HTR-8/SVneo (cell line): ENCODE measurements at places on chromosomes 3 and 15.

- no peak for DNase-seq
Measured at GRCh38 chr3:152288681-152289080, 20.0 kb downstream of the MBNL1 start.

DNA sequence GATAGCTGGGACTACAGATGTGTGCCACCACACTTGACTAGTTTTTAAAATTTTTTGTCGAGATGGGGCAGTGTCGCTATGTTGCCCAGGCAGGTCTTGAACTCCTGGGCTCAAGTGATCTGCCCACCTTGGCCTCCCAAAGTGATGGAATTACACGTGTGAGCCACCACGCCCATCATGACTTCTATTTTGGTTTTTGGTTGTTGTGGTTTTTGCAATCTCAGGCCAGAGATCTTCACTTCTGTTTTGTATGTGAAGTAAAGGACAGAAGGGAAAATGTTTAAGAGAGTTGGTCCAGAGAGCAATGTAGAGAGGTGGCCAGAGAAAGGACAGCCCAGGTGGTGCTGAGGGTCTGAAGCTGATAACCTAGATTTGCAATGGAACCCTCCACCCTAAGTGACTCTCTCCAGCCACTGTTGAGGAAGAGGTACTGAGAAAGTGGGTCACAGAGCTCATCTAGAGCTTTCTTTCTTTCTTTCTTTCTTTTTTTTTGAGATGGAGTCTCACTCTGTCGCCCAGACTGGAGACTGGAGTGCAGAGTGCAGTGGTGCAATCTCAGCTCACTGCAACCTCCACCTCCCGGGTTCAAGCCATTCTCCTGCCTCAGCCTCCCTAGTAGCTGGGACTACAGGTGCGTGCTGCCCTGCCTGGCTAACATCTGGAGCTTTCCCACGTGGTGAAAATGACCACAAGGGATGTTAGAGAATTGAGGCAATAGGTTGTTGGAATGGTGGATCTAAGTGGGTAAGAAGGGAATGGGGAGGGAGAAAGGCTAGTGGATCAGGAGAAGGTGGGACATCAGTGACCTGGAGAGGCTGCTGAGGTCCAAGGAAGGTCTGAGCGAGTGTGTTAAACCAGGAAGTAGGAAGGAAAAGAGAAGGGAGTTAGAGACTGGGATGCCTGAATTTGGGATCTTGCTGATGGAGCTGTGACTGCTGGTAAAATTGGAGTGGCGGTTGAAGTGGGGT lies 22.4 kb upstream of the SEMA4B start:
- no peak for DNase-seq

DNA sequence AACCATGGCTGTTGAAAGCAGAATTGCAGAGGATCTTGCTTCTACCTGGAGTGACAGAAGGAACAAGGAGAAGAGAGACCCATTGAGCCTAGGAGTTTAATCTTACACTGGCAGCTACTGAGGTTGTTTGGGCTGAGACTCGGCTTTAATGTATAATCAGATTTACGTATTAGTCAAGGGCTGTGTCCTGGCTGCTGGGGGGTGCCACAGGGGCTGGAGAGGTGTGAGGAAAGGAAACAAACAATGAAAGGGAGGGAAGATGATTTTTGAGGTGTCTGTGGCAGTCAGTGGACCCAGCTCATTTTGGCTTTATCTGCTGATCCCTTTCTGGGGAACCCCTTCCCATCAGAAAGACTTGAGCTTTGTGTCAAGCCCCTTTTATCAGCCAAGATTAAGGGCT lies 95.7 kb downstream of the PRICKLE2 start:
- DNase-seq, result no peak

DNA sequence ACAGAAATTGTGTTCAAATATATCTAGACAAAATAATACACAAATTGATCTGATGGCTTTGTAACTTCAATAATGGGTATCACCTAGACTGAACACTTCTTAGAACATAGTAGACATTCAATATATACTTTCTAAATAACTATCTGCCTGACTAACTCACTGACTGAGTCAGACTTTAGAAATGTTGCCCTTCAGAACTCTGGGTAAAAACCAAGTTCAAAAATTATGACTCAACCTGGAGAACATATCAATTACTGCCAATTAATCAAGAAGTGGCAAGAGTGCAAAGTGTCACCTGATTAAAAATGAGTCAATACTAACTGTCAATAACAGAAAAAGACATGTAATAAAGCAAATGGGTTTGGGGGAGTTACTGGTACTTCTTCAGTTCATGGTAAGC lies 144.6 kb upstream of the TMCO5A start:
- DNase-seq, result peak; percentile 5

- DNase-seq, result no peak
Measured at GRCh38 chr15:36831904-36832287, 252.5 kb downstream of the CDIN1 start.

DNA sequence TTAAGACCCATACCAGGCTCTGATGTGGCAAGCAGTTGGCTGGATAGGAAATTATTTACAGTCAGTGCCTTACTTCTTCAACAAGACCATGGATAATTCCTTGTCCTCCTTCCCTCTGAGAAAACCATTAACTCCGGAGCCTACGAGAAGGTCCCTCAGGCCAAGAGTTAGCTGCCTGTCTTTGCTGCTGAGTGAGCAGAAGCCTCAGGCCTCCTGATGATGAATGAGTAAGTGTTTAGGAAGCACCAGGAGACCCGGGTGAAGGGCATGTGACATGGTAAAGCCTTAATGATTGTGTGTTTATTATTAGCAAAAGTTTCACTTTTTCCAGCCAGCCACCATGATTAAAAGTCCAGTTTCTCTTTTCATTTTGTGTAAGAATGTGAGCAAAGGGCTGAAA lies 174.9 kb upstream of the TOPAZ1 start:
- DNase-seq, result no peak

DNA sequence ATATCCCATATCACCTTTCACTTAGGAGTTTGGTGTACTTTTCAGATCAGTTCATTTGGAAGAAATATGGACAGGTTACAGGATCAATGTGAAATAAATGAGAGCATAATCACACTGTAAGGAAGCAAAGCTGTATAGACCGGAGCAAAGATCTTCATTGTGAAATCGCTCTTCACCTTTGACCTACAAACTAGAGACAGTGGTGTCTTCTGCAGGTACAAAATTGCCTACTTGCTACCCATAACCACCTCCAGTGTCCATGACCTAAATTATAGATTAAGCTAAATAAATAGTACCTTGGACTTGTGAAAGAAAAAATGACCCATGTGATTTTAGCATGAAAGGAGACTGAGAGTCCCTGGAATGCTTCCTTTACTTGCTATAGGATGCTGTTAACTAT lies 379.5 kb upstream of the SUCLG2 start:
- no peak for DNase-seq

DNA sequence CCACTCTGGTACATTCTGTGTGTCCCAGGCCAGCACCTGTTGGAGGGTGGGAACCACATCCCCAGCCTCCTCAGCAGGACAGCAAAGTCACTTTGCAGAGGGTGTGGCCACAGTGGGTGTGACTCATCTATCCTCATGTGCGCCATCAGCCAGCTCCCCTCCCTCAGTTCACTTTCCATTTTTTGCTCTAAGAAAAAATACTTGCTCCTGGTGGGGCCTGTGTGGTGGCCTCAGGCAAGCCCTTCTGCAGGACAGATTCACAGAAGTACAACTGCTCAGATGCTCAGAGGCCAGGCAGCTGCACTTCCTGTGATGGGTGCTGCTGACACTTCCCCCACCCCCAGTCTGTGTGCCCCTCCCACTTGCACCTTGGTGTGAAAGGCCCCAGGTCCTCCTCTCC lies 78.3 kb upstream of the ALDH1L1 start:
- no peak for DNase-seq

DNA sequence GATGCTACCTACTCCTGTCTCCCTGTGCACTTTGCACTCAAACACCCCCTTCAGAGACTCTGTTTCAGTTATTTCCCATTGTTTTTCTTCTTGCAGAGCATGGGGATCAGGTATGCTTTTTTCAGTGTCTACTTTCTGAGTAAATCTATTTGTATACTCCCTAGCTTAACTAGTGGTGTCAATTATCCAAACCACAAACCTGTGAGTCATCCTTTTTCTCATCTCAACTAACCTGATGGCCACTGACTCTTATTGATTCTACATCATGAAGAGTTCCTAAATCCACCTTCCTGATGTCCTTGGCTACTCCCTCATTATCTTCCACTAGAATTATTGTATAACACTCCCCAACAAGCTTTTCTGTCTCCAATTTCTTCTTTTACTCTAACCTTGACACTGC lies 68.0 kb downstream of the DIPK2A start:
- DNase-seq, result no peak

GRCh38 chr15:94494732-94495131 lies 263.4 kb downstream of the MCTP2 start:
- DNase-seq, result no peak

DNA sequence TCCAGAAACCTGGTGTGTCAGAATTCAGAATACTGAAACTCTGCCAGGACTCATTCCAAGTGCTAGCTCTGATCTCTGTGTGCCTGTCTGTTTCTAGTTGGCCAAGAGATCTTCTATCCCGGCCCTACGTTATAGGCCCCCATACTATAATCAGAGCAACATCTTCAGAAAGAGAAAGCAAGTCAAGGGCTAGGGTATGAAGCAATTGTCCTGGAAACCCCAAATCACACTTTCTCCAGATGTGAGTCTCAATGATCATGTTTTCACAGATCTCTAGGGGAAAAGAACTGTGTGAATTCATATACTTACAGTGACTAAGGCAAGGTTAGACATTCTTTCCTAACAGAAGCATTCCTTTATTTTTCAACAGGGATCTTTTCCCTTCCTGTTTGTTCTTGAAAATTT lies 309.7 kb downstream of the SLC9A9 start:
- DNase-seq, result no peak

DNA sequence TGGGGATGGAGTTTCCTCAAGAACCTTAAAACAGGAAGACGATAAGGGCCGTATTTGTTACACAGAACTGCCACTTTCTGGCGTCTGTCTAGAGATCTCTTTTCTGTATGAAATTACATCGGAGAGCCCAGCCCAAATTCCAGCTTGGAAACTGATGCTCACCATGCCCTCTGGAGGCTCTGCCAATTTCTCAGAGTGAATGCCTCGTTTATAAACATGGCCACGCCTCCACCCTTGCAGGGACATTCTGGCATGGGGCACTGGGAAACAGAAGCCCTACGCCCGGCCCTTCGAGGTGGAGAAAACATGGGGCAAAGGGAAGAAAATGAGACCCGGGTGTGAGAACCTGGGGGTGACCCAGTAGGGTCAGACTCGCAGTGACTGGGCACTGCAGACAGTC lies 53.4 kb upstream of the SEC13 start:
- no peak for DNase-seq

DNA sequence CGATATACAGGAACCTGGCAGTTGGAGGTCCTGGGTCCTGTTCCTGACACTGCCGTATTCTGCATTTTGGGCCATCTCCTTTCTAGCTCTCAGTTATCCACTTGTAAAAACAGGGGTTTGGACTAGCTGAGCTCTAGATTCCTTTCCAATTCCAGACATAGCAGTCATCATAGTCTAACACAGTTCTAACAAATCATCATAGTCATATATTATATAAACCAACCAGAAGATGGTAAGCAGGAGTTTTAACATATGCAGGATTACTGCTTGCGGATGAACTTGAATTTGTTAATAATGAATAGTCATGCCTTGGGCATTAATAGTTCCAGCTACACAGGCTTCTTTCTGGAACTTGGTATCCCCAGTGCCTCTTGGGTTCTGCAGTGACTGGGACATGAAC lies 26.6 kb downstream of the MASP1 start:
- no peak for DNase-seq

DNA sequence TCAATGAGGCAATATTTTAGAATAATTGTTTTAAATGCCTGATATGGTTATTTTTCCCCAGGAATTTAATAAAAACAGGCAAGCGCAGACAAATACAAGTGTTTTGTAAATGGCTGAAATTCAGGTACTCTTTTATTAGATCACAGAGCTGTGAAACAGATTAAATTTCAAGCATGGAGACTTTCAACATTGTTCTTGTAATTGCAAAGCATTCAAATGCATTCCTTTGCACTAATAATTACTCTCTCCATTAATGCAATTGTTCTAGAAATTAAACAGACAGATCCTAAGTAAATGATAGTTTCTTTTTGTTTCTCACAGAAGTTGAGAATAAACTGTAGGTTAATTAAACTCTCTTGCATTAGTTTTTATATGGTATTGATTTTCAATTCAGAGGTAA lies 42.4 kb upstream of the TGFBR2 start:
- DNase-seq, result no peak
